ENCODE measurements at places on chromosomes 7 and 10.
A peak's percentile ranks its signal among the peaks of the same experiment; 100 is the strongest.

- DNase-seq: no peak
Measured at GRCh38 chr7:141991140-141991539, 4.5 kb upstream of the MGAM start.

DNA sequence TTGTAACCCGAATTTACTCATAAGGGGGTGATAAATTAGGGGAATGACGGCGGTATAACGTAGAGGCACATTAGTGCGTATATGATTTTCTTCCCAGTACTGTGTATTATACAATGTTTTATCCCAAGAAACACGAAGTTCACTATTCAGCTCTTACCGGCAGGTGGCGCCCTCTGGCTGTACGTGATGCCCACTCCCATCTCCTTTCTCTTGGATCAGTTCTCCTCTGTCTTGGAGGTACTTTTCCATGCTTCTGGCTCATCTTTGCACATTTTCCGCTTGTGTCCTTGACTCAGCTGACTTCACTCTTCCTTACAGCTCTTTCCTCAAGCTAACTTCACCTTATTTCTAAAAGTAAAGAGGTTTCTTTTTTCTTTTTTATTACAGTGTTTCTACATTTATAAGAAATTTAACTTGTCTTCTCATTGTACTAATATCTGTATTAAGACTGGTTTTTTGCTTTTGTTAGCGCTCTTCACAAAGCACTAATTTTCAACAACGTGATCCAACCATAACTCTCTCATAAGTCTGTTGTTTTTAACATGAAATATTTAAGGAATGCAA, 21.3 kb downstream of the TMEM176B start:
- peak; percentile 52 for DNase-seq

DNA sequence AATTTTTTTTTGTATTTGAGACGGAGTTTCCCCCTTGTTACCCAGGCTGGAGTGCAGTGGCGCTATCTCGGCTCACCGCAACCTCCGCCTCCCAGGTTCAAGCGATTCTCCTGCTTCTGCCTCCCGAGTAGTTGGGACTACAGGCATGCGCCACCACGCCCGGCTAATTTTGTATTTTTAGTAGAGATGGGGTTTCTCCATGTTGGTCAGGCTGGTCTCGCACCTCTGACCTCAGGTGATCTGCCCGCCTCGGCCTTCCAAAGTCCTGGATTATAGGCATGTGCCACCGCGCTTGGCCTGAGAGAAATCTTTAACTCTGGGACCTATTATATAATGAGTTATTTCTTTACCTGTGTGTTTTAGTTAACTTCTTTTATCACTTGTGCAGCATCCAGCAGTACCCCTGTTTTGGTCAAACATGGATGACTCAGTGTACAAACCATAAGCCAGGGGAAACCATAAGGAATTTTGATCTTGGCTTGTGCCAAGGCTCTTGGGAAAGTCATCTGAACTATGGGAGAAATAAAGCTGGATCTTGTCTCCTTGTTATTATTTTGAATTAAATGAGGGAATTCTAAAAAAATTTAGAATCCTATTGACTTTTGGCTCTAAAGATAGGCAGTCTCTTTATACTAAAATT, 23.6 kb upstream of the ZRANB1 start:
- no peak for DNase-seq

GRCh38 chr10:75398692-75399460, 2.7 kb downstream of the ZNF503 start:
- DNase-seq: no peak

DNA sequence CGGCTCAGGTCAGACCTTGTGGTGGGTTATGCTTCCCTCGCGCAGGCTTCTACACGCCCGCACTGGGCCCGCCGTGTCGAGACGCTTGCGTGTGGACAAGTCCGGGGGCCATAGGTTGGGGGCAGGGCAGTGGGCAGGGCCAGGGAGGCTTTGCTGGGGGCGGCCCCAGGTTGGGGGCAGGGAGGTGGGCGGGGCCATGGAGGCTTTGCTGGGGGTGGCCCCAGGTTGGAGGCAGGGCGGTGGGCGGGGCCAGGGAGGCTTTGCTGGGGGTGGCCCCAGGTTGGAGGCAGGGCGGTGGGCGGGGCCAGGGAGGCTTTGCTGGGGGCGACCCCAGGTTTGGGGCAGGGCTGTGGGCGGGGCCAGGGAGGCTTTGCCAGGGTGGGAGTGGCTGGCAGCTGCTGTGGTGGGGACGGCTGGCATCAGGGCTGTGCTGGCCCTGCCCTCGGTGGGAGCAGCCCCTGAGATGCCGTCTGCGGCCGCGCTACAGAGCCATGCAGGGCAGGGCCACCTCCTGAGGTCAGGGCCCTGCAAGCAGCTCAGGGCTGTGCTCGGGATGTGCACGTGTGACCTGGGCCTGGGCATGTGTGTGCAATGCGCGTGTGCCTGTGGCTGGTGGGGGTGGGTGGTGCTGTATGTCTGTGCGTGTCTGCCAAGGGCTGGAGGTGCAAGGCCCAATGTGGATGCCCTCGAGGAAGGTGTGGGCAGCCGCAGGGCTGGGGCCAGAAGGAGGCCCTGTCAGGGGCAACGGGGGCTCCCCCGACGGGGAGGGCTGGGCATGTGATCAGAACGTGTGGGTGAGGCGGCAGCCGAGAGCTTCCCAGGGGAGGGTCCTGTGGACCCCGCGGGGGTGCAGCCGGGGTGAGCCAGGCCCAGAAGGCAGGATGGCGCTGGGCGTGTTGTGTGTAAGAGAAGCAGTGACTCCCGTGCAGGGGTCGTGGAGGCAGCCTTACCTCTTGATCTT, 72.5 kb upstream of the NKX6-2 start:
- no peak for DNase-seq

- no peak for DNase-seq
Measured at GRCh38 chr7:5750031-5750653, 31.3 kb downstream of the RNF216 start.

- no peak for DNase-seq
Measured at GRCh38 chr7:37974711-37975110, 54.3 kb downstream of the EPDR1 start.

Measured in stimulated activated CD4-positive, alpha-beta T cell treated with anti-CD3 and anti-CD28 coated beads, Interleukin-4, amount 100 ng/mL, for 4 hours (primary cell).